Hematopoietic multipotent progenitor cell (in vitro differentiated cells): ENCODE measurements at places on chromosomes 7 and 10. TPM values are rescaled to one million over a fixed set of nuclear protein-coding genes. Genes with fewer than 3 reads are reported as not detected.

TMEM229A gene
- not detected for total RNA-seq

NXPH1 gene
- total RNA-seq = not detected

NPY gene
- total RNA-seq = not detected

FAM237B gene
- not detected for total RNA-seq

TUBGCP2 gene
- 73.2 TPM for total RNA-seq

ANXA11 gene
- total RNA-seq = 54.4 TPM

RAPGEF5 gene
- 0.27 TPM for total RNA-seq

GDF2 gene
- not detected for total RNA-seq

MPLKIP gene
- 16.2 TPM for total RNA-seq

COL1A2 gene
- total RNA-seq = not detected

BLNK gene
- total RNA-seq = 1.3 TPM

PRKAR2B gene
- total RNA-seq = 13.5 TPM

TMEM60 gene
- total RNA-seq = 6.2 TPM

VWC2 gene
- total RNA-seq = under 0.01 TPM

SPAM1 gene
- total RNA-seq = not detected

CYP3A4 gene
- total RNA-seq = not detected

OPALIN gene
- total RNA-seq = under 0.01 TPM

TRPV6 gene
- under 0.01 TPM for total RNA-seq

POLR3A gene
- 9.7 TPM for total RNA-seq

SPDYE2B gene
- not detected for total RNA-seq

HOXA3 gene
- total RNA-seq = 14.3 TPM

PPP1R9A gene
- 4.0 TPM for total RNA-seq

DEPP1 gene
- 29.1 TPM for total RNA-seq

GNAI1 gene
- 28.8 TPM for total RNA-seq

BHLHA15 gene
- 0.27 TPM for total RNA-seq

FBXO24 gene
- 0.81 TPM for total RNA-seq

GPC2 gene
- 6.2 TPM for total RNA-seq
